Activated naive CD4-positive, alpha-beta T cell treated with anti-CD3 and anti-CD28 coated beads, Interleukin-2, amount 50 U/mL, for 16 hours (primary cell): ENCODE measurements at places on chromosomes 2 and 18.

GRCh38 chr2:109265369-109265768 is 136.4 kb downstream of the SH3RF3 start:
- DNase-seq: no peak

DNA sequence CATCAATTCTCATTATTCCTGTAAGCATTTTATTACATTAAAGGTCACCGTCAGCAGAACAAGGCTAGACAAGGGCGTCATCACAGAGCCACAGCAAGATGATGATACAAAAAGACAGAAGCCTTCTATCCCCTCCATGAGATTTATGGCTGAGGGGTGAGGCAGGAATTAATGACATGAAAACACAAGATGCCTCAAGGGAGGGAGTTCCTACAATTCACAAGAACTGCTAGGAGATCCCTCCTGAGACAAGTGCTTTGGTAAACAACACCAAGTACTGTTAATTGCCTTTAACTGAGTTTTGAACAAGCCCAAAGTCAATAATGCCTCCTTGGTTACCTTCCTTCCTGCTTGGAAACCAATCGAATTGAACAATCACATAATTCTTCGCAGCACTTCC is 14.1 kb downstream of the ADD2 start:
- no peak for DNase-seq

- peak; percentile 26 for DNase-seq
Observed at GRCh38 chr2:84741182-84741822, 139.6 kb downstream of the TRABD2A start.

DNA sequence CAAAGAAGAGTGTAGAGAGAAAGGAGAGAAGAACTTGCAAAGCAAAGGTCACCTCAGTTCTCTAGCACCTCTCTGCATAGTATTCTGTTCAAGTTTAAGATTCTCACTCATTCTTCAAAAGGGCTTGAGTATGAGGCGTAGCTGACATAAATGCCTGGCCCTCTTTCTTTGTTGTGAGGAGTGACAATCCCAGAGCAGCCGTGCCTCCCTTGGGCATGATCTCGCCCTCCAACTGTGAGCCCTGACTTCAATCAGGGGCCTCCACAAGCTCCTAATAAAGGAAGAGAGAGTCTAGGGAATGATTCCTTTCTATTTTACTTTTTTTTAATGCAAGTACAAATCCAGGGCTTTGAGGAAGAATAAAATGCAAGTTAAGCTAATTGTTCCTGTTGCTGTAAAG is 402.7 kb downstream of the LRP1B start:
- no peak for DNase-seq

GRCh38 chr2:231601356-231602229 is 8.9 kb downstream of the TEX44 start:
- peak; percentile 81 for DNase-seq

- DNase-seq: no peak
Observed at GRCh38 chr2:168562971-168563370, 106.9 kb downstream of the CERS6 start.

DNA sequence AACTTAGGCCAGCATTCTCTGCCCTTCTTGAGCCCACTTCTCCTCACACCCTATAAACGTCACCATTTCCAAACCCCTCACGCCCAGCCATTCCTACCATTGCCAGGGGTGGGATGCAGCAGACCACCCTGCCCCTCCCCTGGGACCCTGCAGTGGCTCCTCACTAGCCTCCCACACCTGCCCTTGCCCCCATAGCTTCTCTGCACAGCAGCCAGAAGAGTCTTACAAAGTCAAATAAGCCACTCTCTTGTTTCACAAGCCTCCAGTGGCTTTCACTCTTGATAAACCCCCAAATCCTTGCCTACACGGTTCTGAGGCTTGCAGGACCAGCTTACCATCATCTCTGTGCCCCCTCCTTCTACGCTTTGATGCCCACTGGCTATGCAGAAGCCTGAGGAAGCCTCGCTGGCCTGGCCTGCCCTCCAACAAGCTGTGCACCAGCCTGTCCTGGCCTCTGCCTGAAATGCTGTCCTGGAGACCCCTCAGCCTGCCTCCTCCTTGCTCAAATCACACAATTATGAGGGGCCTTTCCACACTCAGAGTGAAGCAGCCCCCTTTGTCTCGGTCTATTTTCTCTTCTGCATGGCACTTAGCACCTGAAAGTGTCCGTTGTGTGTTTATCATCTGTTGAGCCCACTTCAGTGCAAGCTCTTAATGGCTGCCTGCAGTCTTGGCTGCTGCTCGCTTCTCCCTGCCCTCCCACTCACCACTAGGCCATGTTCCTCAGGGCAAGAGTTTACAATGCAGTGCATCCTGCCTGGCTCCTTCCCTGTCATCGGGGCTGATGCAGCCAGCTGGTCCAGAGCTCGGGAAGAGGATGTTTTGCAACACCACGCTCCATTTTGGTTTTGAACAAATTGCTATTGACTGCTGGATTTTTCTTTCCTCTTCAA is 82.6 kb upstream of the RGPD5 start:
- no peak for DNase-seq

DNA sequence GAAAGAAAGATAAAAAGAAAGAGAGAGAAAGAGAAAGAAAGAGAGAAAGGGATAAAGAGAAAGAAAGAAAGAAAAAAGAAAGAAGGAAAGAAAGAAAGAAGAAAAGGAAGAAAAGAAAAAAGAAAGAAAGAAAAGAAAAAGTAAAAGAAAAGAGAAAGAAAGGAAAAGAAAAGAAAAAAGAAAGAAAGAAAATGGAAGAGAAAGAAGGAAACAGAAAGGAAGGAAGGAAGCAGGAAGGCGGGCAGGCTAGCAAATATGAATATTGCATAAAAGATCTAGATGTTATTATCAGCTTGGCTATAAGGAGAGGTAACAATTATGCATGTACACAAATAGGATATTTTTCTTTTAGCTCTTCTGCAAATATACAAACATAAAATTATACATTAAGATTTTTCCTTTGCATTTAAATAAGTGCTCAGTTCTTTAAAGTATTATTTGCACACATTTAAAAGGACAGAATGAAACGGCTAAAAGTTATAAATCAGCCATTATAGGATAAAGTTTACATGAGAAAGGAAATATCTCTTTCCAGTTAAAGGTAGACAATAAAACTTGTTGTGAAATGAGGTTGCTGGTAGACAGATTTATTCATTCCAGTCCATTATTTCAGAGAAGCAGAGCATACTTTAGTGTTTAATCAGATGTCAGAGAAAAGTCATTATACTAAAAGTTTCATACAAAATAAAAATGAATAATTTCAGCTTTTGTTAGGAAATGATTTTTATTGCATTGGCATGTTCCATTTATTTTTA is 511.4 kb downstream of the KCNJ3 start:
- no peak for DNase-seq

DNA sequence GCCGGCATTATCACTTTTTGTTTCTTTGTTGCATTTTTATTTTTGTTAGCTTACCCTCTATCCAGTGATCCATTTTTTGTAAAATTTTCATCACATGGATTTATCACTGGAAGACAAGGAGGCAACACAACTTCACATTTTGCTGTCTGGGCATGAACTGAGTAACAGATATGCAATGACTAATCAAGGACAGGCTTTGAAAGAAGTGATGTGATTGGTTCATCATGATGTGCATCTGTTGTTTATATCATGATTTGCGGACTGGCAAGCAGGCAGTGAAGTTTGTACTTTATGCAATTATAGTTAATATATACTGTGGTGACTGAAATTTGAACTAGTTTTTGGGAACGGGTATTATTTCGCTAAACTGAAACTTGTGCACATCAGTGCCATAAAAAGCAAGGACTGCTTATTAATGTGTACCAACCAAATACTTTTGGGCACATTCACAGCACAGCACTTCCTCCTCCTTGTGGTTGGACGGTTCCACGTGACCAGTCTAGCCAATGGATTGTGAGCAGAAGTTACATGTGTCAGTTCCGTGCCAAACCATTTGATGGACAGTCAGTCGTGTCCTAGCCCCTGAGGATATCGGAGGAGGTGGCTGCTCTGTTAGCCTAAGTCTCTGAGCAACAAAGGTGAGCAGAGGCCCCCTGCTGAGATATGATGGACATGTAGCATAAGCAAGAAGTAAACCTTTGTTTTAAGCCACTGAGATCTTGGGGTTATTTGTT is 201.4 kb upstream of the SIX2 start:
- DNase-seq: no peak

DNA sequence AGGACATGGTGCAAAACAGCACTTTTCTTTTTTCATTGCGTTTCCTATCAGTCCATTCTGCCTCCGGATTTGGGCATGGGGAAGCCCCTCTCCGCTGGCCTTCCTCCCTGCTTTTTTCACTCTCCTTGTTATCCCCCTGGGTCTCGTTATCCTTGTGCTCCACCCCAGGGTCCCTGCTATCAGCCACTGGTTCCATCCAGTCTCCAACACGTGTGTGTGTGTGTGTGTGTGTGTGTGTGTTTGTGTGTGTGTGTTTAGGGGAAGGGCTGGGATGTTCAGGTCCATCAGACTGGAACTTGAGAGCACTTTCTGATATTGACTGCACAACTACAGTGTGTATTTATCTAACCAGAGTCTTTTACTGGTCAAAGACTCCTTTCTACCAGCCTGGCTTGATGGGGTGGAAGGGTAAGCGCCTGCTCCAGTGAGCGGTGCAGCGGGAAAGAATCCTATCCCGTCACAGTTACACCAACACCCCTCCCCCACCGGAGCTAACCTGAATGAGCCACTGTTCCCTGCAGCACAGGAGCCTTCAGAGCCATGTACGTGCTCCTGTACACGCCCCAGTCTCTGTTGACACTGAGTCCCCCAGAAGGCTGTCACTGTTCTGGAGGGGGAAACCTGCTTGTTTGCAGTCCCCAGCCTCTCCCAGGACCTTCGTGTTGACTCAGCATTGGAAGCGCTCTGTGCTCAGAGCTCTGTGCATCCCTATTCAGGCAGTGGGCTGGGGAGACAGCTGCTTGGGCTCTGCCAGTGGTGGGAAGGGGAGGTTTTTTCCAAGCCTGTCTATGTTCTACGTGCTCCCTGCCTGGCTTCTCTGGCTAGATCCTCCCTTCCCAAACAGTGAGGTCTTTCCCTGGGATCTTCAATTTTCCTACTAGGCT is 4.6 kb downstream of the INHA start:
- DNase-seq: no peak

DNA sequence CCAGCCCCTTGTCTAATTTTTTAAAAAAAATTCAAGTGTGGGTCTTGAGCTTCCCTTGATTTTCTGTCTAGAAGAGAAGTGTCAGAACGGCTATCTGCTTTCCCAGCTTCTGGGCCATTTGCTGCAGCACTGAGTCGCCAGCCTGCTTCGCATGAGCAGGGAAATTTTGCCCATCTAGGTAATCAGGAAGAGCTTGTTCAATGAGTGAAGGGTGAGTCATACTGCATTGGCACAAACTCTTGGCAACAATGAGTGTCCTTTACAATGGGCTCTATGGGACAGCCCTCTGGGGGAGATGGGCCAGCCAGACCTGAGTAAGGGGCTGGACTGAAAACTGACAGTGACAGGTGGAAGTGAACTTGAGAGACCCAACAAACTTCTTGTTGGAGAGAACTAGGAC is 2.4 kb upstream of the RNF144A start:
- peak; percentile 35 for DNase-seq

DNA sequence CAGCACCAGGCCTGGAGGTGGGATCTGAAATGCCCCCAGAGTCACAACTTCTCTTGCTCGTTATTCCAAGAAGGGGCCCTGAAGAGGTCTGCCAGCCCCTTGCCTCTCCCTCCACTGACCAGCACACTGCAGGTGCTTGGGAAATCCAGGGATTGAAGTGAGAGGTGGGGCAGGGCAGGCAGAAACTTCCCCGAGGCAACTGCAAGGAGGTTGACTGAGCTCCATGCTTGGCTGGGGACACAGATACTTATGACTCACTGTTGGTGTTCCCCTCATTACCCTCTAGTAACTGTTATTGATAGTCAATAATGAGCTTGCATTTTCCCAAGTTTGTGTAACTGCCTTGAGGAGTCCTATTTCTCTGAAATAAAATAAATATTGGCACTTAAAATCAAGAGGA is 47.5 kb downstream of the MARCO start:
- no peak for DNase-seq

GRCh38 chr2:5074733-5075132 is 617.5 kb upstream of the SOX11 start:
- no peak for DNase-seq

DNA sequence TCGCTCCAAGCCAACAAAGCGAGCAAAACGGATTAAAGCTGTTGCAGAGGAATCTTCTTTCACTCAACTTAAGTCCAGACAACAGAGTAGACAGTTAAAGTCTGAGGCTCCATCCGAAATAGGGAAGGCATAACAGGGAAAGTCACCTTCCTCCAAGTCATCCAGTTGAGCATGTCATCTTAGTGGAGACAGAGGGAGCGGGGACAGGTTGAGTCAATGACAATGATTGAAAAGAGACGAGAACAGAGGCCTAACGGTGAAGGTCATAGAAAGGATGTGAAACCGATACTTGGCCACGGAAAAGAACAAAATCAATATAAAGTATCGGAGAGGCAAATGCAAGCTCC is 455 bp downstream of the C18orf32 start:
- DNase-seq: no peak

- DNase-seq: no peak
Observed at GRCh38 chr2:197363998-197364397, 53.4 kb upstream of the ANKRD44 start.

DNA sequence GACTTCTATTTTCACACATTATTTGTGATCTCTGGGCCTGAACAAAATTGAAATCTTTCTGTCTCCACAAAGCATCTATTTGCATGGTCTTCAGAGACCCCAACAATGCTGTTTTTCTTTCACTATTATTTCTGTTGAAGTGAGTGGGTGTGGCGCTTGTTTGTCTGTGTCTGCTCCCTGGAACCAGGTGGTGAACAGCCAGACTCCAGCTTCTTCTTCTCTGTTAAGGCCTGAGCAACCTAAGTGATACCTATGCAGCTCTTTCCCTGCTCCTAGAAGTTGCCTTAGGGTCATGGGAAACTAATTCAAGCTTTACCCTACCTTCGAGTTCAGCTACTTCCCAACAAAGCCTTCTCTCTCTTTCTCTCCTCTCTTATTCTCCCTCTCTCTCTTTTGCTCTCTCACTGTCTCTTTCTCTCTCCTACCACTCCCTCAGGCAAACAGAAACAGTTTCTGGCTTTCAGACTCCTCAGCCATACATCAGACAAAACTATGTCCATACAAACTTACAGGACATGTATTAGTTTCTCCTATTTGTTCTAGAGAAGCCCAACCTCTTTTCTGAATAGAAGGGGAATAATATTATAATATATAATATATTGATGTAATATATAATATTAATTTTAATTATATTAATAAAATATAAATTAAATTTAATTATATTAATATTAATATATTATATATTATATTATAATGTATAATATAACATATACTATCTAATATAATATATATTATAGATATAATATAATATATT is 552.5 kb downstream of the DSC3 start:
- DNase-seq: no peak
